ENCODE measurements at places on chromosomes 3 and 15.

- no peak overlapping the region for H3K4me3 ChIP-seq
- no peaks in the 10 kb centered on the region for H3K4me1 ChIP-seq
- no peaks in the 10 kb centered on the region for H3K36me3 ChIP-seq
- H3K27ac ChIP-seq: no peak overlapping the region
- H3K27me3 ChIP-seq: peaks cover 10% of the 10 kb centered on the region
Observed at GRCh38 chr15:65931221-65931620, 61.9 kb downstream of the RAB11A start.

- no peak overlapping the region for H3K27ac ChIP-seq
- H3K4me3 ChIP-seq: no peak overlapping the region
- no peaks in the 10 kb centered on the region for H3K4me1 ChIP-seq
- no peak for DNase-seq
- H3K27me3 ChIP-seq: no peaks in the 10 kb centered on the region
Observed at GRCh38 chr15:50945725-50946124, 37.2 kb downstream of the AP4E1 start.

GRCh38 chr15:69830876-69831275 lies 266.8 kb downstream of the TLE3 start:
- peaks cover 28% of the 10 kb centered on the region for H3K4me1 ChIP-seq
- no peak overlapping the region for H3K4me3 ChIP-seq
- no peak for DNase-seq
- no peaks in the 10 kb centered on the region for H3K27me3 ChIP-seq
- no peaks in the 10 kb centered on the region for H3K36me3 ChIP-seq

DNA sequence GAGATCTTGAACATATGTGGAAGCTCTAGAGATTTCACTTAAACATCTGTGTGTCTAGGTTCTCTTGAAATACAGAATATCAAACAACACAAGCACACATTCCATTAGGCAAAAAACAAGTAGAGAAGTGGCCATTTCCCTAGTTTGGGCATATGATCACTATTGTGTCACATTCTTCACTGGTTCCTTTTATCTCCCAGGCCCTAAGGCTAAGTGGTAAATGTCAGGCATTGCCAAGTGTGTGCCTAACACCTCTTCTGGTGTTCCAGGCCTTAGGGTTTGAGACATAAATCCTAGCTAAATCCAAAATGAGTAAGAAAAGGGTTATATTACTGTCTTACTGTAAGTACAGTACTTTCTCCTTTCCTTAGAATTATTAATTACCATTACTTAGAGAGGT lies 880.1 kb downstream of the PDCD6IP start:
- no peaks in the 10 kb centered on the region for H3K4me1 ChIP-seq
- no peak for DNase-seq
- H3K36me3 ChIP-seq: no peaks in the 10 kb centered on the region
- H3K27me3 ChIP-seq: no peaks in the 10 kb centered on the region

DNA sequence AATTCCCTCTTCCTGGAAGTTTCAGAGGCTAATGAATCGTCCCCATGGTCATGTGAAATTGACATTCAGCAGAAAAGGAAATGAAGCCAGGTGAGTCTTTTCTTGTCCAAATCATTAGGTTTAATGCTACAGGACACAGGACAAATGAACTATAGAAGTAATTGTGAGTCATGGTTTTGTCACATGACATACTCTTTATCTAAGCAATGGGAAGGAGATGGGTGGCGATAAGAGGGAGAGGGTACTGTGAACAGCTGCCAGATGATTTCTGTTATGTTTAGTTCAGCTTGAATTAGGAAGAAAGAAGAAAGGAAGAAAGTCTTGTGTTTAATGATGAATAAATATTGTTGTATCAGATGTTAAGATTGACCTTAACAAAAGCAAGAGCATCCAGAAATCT lies 515.4 kb upstream of the ZNF717 start:
- H3K27ac ChIP-seq: no peak overlapping the region
- DNase-seq: no peak
- H3K4me1 ChIP-seq: no peaks in the 10 kb centered on the region
- no peak overlapping the region for H3K4me3 ChIP-seq
- H3K27me3 ChIP-seq: no peaks in the 10 kb centered on the region

GRCh38 chr3:46830801-46831200 lies 32.4 kb downstream of the MYL3 start:
- H3K4me1 ChIP-seq: no peaks in the 10 kb centered on the region
- no peak for DNase-seq
- H3K36me3 ChIP-seq: no peaks in the 10 kb centered on the region
- H3K4me3 ChIP-seq: no peak overlapping the region

DNA sequence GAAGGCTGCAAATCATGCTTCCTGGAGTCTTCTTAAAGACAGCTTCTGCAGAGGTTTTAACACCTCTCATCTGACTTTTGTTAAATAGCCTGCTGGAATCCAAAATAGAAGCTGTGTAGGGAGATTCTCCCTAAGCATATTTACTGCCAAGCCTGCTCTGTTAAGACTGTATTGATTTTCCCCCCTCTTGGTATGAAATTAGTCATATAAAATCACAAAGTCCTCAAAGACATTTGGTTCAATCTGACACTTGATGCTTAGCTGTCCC lies 94.6 kb downstream of the ITPR1 start:
- H3K4me1 ChIP-seq: peaks cover 15% of the 10 kb centered on the region
- no peak overlapping the region for H3K27ac ChIP-seq
- no peaks in the 10 kb centered on the region for H3K27me3 ChIP-seq
- no peaks in the 10 kb centered on the region for H3K36me3 ChIP-seq

DNA sequence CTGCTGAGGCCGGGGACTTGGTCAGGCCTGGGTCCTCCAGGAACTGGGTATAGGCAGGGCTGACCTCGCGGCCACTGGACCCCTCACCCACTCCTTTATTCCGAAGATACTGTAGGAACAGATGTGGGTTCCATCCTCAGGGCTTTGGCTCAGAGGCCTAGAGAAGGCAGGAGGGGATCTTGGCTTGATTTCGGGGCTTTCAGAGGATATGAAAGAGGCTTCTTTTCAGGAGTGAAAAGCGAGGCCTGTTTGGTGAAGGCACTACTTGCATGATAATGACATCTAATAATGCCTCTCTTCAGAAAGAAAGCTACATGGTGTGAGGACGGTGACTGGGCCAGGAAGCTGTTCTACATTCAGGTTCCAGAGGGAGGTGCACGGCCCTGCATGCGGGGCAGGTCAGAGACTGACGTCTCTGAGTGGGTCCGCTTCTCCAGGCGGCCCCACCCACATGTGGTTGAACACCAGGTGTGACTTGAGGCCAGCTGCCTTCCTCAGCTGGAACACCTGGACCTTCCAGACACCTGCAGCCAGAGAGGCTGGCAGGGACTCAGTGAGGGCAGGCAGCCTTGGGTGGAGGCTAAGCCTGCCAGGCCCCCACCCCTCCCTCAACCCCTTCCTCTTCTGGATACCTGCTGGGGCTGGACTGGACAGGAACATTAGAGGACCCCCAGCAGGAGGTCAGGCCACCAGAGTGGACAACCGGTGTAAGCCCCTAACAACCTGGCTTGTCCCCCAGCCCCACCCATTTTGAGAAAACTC lies 31.1 kb upstream of the HHATL start:
- no peak for DNase-seq
- H3K27me3 ChIP-seq: no peaks in the 10 kb centered on the region
- H3K4me1 ChIP-seq: no peaks in the 10 kb centered on the region

GRCh38 chr15:100705065-100705464 lies 102.7 kb downstream of the ASB7 start:
- no peaks in the 10 kb centered on the region for H3K36me3 ChIP-seq
- no peak for DNase-seq
- no peak overlapping the region for H3K4me3 ChIP-seq
- no peak overlapping the region for H3K27ac ChIP-seq
- H3K27me3 ChIP-seq: no peaks in the 10 kb centered on the region

DNA sequence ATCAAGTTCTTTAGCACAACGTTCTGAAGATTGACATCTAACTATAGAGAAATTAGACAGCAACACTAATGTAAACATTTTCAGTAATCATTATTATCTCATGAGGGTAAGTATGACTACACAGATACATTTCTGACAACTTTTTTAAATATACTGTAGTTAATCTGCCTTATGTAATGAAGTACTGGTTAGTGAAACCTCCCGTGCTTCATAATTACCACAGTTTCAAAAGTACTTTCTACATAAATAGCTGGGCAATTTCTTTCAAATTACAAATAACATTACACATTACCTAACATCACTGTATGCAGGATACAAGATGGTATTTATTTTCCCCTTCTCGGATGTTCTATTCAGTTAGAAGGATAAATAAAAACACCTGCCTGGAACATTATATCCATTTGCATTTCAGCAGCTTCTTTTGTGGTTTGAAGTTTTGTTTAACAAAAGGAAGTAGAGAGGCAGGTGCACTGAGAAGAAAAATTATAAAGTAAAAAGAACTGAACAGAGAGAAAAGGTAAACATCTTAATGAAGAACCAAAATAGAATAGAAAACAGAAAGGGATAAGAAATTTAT lies 1241.5 kb upstream of the GBE1 start:
- DNase-seq: no peak
- no peak overlapping the region for H3K4me3 ChIP-seq
- no peak overlapping the region for H3K27ac ChIP-seq
- no peaks in the 10 kb centered on the region for H3K36me3 ChIP-seq
- no peaks in the 10 kb centered on the region for H3K4me1 ChIP-seq
- no peaks in the 10 kb centered on the region for H3K27me3 ChIP-seq

DNA sequence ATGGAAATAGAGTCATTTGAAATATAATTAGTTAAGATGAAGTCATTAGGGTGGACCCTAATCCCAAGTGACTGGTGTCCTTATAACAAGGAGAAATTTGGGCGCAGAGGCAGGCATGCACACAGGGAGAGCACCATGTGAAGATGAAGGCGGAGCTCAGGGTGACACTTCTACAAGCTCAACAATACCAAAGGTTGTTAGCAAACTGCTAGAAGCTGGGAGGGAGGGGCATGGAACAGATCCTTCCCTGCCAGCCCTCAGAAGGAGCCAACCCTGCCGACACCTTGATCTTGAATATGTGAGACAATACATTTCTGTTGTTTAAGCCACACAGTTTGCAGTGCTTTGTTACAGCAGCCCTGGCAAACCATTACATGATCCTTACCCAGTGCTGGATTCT lies 57.8 kb downstream of the CCNL1 start:
- H3K36me3 ChIP-seq: no peaks in the 10 kb centered on the region
- DNase-seq: no peak
- no peak overlapping the region for H3K27ac ChIP-seq

DNA sequence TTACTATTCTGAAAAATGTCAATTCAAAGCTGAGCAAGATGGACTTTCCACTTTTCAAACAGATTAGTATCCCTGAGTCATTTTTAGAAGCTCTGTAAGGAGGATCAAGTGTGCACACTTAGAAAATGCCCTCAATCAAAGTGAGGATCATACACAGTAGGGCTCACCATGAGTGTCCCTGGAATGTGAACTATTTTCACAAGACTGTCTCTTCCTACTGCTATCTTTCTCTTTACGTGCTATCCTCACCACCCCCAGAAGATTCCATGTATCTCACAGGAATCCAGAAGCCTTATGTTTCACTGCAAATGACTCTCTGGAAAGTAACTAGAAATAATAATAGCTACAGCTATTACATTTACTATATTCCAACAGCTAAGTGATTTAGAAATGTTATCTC lies 349.9 kb upstream of the TGFBR2 start:
- no peak overlapping the region for H3K27ac ChIP-seq
- H3K4me3 ChIP-seq: no peak overlapping the region
- DNase-seq: no peak

GRCh38 chr15:99986297-99987118 lies 253.3 kb upstream of the LYSMD4 start:
- H3K27me3 ChIP-seq: no peaks in the 10 kb centered on the region
- no peaks in the 10 kb centered on the region for H3K36me3 ChIP-seq
- no peak for DNase-seq
- no peaks in the 10 kb centered on the region for H3K4me1 ChIP-seq
- H3K27ac ChIP-seq: no peak overlapping the region

GRCh38 chr15:66151809-66152208 lies 101.7 kb downstream of the MEGF11 start:
- H3K36me3 ChIP-seq: no peaks in the 10 kb centered on the region
- DNase-seq: no peak
- H3K4me1 ChIP-seq: no peaks in the 10 kb centered on the region
- H3K27ac ChIP-seq: no peak overlapping the region
- H3K4me3 ChIP-seq: no peak overlapping the region
- peaks cover 51% of the 10 kb centered on the region for H3K27me3 ChIP-seq

DNA sequence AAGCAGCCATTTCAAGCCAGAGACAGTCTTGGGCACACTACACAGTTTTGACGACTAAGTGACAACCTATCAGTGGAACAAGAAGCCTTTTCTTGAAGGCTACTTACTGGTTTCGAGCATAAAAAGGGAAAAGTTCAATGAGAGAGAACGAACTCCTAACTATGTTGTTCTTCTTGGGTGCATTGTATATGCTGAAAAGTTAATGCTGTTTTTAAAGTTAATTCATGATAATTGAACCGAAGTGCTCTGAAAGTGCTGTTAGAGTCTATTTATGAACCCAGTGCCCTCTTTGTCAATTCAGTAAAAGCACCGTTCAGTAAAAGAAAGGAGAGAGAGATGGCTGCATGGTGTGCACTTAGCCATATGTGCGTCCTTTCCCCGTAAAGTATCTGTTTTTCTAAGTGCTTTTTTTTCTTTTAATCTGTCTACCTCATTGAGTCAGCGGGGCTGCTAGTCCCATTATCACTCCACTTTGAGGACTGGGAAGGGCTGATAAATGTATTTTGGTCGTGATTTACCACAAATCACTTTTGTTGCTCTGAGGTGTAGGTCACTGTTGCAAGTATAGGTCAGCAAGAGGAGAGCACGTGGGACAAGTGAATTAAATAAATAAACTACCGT lies 380.7 kb upstream of the GOLIM4 start:
- H3K4me1 ChIP-seq: no peaks in the 10 kb centered on the region
- no peak for DNase-seq
- no peak overlapping the region for H3K27ac ChIP-seq
- H3K27me3 ChIP-seq: no peaks in the 10 kb centered on the region
- H3K4me3 ChIP-seq: no peak overlapping the region

DNA sequence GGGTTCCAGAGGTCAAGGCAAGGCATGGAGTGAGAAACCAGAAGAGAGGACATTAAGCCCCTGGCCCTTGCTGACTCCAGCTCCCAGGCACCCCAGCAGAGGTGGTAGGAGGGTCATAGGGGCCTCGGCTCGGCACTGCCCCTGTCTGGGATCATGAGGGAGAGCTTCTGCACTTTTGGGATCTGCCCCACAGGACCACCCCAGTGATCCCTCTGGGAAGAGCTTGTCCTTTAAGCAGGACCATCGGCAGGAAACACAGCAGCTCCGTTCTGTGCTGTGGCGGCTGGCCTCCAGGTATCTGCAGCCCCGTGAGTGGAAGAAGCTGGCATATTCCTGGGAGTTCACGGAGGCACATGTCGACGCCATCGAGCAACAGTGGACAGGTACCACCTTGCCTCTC lies 35.5 kb downstream of the ANKDD1A start:
- H3K36me3 ChIP-seq: no peaks in the 10 kb centered on the region
- H3K27me3 ChIP-seq: no peaks in the 10 kb centered on the region
- no peak overlapping the region for H3K27ac ChIP-seq
- DNase-seq: no peak

GRCh38 chr3:157123621-157124020 lies 36.3 kb downstream of the CCNL1 start:
- DNase-seq: no peak
- peaks cover 37% of the 10 kb centered on the region for H3K4me1 ChIP-seq
- no peaks in the 10 kb centered on the region for H3K36me3 ChIP-seq
- no peaks in the 10 kb centered on the region for H3K27me3 ChIP-seq
- H3K27ac ChIP-seq: no peak overlapping the region

Data from SJSA1 (cell line).